NCI-H510A treated with DMSO at 0.1 percent for 48 hours (cell line): ENCODE measurements at places on chromosomes 16 and 17.

- DNase-seq = no peak
These were observed 4.0 kb downstream of the ITGAD start for GRCh38 chr16:31397096-31397660.

DNA sequence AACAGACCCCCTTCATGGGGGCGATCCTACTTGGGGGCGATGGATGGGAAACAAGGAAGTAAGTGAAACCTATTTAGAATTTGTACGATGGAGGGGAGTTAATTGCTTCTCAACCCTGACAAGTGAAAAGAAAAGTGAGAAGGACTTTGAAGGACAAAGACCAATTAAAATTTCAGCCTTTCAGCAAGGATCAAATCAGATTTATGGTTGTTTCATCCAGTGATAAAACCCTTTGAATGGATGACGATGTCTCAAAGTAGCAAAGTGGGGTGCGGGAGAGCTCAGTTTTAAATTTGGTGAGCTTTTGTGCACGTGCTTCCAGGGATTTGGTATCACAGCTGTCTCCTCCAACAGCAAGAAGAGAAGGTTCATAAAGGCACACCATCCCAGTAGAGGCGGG lies 51.7 kb downstream of the CMIP start:
- no peak for DNase-seq

DNA sequence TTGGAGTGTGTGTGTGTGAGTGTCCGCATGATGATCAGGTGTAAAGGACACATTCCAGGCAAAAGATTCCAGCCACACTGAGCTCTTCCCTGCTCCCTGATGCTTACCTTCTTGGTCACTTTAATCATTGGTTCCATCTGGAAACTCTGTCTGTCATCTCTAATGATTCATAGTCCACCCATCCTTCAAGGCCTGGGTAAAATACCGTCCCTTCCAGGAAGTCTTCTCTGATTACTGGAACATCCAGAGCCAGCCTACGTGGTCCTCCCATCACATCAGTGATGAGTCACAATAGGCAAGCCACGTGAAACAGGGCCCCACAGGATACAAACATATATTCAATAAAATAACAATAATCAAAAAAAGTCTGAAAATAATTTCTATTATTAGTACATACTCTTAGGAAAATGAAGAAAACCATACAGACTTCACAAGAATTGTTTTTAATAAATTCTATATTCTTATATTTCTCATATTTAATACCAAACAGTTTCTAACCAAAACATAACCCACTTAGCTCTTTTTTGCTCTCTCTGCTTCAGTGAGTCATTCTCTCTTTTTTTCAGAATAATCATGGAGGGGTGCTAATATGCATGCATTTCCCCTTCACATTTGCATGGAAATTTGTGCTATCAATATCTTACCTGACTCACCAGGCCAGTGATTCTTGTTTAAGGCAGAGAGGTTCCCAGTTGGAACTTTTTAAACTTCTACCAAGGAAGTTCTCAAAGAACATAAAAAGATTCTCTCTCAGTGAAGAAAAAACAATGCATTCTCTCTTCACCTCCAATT lies 263.2 kb downstream of the TOX3 start:
- no peak for DNase-seq

- DNase-seq = peak; percentile 17
These were observed 41.7 kb downstream of the SMPD3 start for GRCh38 chr16:68406458-68407152.

GRCh38 chr17:8806926-8807550 lies 7.9 kb upstream of the MFSD6L start:
- no peak for DNase-seq

GRCh38 chr17:20926532-20926931 lies 116.3 kb downstream of the USP22 start:
- DNase-seq = no peak

DNA sequence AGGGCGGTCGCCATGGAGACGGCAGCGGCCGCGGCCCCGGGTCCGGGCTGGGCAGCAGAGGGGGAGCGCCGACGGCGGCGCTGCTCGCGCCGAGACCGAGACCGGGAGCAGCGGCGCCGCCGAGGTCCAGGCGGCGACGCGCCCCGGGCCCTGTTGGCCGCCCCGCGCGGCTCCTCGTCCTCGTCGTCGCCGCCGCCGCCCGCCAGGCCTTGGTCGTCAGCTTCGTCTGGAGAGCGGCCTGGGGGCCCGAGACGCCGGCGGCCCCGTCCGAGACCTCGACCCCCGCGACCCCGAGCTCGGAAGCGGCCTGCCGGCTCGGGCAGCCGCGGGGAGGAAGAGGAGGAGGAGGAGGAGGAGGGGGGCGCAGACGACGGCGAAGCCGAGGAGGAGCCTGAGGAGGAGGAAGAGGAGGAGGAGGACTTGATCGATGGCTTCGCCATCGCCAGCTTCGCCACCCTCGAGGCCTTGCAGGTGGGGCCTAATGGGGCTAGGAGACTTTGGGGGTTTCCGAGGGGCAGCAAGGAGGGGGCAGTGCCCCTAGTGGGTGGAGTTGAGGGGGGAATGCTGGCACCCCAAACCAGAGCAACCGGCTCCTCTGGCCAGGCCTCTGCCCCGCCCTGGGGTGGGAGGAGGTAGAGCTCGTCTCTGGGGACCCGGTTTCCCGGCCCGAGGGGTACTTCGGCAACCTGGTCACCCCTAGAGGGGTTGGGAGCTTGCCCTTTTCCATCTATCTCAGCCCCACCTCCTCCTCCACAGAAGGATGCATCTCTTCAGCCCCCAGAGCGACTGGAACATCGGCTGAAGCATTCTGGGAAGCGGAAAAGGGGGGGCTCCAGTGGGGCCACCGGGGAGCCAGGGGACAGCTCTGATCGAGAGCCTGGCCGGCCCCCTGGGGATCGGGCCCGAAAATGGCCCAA lies 1.5 kb downstream of the FBRS start:
- no peak for DNase-seq

DNA sequence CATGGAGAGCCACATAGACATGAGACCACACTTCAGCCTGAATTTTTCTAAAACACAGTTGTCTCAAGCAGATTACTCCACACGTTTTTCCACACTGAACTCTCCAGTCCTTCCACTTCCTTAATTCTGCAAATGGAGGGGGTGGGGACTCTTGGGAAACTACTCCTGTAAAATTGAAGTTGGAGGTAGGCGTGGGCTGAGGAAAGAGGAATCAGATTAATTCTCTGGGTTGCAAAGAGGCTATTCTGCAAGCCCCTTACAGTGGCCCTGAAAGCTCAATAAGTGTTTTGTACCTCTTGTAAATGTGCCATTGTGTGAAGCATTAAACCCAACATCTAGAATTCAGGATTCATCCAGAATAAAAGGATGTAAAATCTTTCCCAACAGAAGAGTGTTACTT lies 9.6 kb downstream of the MARVELD3 start:
- DNase-seq = no peak

- DNase-seq = no peak
These were observed 17.1 kb downstream of the PHB1 start for GRCh38 chr17:49397586-49397985.

GRCh38 chr16:11491524-11491923 lies 95.2 kb downstream of the LITAF start:
- DNase-seq = no peak

DNA sequence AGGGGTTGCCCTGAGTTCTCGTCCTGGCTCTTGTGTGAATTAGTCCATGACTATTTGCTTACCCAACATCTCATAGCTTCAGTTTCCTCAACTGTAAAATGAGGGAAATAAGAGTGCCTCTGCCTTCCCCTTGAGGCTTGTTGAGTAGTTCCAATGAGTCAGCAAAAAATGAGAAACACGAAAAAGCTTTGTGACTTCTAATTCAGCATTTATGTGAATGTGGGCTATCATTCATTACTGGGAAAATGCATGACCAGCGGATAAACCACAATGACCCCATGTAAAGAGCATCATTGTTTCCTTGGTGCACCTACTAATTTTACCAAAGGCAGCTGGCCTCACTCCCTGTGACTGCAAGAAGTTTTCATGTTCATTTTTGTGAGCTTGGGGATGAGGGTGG lies 374.6 kb upstream of the HSBP1 start:
- DNase-seq = no peak

- peak; percentile 88 for DNase-seq
These were observed 29.9 kb downstream of the PEMT start for GRCh38 chr17:17561408-17562145.

- no peak for DNase-seq
These were observed 13.2 kb upstream of the NAGLU start for GRCh38 chr17:42522798-42523278.

DNA sequence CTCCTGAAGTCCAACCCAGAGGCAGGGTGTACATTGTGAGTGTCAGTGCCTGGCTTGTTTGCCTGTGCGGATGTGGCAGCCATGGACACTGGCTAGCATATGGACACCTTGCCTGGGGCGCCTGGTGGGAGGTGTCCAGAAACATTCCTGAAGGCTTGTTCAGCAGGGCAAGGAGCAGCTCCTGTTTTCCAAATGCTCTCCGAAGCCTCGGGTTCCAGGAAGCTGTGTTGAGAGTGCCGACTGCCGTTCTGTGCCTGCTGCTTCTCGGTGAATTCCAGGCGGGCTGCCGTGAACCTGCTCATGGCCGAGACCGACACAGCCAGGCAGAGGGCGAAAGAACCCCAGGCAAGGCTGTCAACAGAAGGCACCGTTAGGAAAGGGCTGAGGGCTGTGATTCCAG lies 10.9 kb upstream of the DHRS7C start:
- DNase-seq = no peak

GRCh38 chr16:10562361-10562899 lies 18.0 kb downstream of the EMP2 start:
- DNase-seq = no peak

DNA sequence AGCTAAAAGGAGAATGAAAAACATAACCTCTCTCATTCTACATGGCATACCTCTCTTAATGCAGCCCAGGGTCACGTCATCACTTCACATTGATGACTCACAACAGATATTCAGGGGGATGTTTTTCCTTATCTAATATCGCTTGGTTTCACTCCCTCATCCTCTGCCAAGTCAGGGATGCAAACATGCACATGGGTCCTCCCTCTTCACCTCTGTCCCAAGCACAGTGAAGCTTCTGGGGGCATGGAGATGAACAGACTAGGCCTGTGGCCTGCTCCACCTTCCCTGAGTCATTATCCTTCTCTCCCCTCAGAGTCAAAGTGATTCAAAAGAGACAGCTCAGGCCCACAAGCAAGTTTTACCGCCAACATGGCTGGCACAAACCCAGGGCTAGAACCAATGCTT lies 2.3 kb upstream of the MT2A start:
- no peak for DNase-seq

- no peak for DNase-seq
These were observed 11.8 kb upstream of the RAB11FIP4 start for GRCh38 chr17:31379597-31380205.

DNA sequence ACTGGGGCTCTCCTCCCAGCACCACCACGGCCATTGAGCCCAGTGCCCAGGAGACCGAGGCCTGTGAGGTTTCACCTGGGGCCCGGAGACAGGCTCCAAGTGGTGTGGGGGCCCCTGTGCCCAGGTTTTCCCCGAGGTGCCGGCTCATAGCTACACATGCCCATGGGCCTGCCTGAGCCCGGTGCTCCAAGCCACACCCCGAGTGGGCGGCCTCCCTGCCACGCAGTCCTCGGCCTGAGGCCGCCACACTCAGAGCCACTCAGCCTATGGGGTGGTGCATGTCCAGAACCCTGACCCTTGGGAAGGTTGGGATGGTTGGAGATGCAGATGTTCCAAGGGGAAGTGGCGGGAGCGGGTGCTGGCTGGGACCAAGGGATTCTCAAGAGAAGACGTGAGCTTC lies 24.1 kb downstream of the JPH3 start:
- no peak for DNase-seq

GRCh38 chr16:49287572-49287971 lies 5.9 kb upstream of the CBLN1 start:
- no peak for DNase-seq

DNA sequence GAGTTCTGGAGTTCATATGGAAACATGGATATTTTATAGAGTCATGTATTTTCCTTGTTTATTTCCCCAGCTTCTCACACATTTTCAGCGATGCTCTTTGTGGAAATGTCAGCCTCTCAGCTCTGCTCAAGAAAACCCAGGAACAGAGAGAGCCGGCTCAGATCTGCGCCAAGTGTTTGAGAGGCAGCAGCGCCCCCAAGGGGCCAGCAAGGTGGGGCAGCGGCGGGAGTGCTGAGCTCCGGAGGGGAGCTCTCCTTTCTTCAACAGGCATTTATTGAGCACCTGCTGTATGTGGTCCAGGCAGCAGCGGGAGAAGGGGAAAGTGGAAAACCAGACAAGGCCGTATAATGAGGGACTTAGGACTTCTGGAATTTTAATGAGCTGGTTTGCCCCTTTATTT lies 421.1 kb upstream of the C16orf82 start:
- DNase-seq = no peak

- DNase-seq = no peak
These were observed 39.1 kb upstream of the ADGRG1 start for GRCh38 chr16:57589374-57589773.

DNA sequence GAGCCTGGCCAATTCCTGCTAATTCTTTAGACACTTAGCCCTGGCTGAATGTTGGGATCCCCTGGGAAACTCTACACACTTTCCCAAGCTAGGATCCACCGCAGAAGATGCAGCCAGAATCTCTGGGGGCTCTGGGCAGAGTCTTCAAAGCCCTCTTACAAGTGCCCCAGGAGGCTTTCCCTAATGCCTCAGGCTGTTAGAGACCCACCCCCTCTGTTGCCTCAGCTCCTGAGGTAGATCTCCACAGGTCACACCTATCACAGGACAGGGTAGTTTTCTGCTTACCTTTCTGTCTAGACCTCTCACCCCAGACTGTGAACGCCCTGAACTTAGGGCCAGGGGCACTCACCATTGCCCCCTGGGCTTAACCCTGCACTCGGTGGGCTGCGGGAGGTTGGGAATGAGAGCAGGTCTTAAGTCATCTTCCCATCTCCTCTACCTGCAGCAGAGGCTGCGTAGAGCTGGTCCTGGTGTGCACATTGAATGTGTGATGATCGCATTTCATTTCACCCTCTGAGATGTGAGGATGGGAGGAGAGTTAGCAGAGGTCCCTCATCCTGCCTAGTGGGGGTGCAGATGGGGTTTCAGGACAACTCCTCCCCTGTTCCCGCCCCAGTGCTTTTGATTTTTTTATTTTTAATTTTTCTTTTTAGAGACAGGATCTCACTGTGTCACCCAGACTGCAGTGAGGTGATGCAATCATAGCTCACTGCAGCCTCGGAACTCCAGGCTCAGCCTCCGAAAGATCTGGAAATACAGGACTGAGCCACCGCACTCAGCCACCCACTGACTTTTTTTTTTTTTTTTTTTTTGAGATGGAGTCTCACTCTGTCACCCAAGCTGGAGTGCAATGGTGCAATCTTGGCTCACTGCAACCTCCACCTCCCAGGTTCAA lies 89.0 kb upstream of the LHX1 start:
- no peak for DNase-seq

GRCh38 chr17:82193520-82194220 lies 19.0 kb downstream of the CCDC57 start:
- no peak for DNase-seq

GRCh38 chr17:17061516-17061915 lies 19.3 kb downstream of the MPRIP start:
- DNase-seq = no peak
